Cortex of kidney (tissue), 1 donor: ENCODE measurements at places on chromosomes 5 and 9.

- no peak for DNase-seq
Observed at GRCh38 chr5:10632110-10632761, 68.4 kb downstream of the ANKRD33B start.

- DNase-seq, result no peak
Observed at GRCh38 chr5:178318893-178319292, 86.3 kb upstream of the PHYKPL start.

DNA sequence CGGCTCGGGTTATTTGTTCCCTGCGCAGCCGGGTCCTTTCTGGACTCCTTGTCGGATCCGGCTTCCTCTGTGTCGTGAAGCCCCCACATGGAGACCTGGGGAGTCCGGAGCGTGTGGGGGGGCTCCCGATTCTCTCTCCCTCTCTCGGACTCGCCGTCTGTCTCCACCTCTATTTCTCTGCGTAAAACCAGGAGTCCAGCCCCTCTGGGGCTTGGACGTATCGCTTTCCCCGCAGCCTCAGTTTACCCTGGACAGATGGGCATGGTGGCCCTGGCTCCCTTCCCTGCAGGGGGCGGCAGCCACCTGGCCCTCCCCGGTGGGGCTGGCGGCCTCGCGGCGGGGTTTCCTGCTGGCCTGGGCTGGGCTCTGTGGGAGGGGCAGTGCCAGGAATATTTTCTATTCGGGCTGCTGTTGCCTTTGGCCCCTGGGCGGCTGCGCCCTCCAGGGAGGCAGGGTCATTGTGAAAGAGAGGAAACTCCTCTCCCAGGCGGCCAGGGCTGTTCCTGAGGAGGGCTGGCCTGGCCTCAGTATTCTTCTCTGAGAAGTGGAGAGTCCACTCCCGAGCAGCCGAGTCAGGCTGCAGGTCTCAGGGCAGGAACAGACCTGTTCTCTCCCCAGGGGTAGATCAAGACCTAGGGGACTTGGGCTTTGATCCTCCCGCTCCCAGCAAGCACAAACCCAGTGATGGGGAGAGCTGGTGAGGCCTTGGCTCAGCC lies 665 bp downstream of the ASS1 start:
- no peak for DNase-seq

DNA sequence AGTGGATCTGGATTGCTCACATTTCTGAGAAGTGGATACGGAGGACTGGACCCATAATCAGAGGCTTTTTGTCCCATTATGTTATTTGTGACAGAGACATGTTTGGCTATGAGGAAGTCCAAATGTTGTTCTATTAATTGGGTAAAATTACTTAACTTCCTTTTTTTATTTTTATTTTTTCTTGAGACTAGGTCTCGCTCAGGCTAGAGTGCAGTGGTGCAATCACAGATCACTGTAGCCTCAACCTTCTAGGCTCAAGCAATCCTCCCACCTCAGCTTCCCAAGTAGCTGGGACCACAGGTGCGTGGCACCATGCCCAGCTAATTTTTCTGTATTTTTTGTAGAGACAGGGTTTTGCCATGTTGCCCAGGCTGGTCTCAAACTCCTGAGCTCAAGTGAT lies 11.9 kb upstream of the PGGT1B start:
- DNase-seq, result no peak

DNA sequence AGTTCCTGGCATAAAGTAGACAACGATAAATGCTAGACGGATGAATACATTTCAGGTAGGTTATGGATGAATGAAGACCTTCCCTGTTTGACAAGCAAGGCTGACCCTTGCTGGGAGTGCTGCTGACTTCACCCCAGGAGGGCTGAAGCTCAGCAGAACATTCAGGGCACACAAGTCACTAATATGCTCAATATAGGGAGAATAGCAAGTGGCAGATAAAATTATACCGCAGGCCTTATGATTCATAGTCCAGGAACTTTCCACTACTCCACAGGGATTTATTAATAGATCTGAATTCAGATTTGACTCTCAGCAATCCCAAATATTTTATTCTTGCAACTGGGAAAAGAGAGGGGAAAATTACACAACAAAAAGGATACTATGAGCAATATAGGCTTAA lies 38.2 kb upstream of the GRAMD2B start:
- DNase-seq, result no peak

GRCh38 chr5:6464441-6464840 lies 15.8 kb downstream of the UBE2QL1 start:
- DNase-seq, result no peak

GRCh38 chr9:121298689-121299466 lies 30.9 kb downstream of the GSN start:
- no peak for DNase-seq

DNA sequence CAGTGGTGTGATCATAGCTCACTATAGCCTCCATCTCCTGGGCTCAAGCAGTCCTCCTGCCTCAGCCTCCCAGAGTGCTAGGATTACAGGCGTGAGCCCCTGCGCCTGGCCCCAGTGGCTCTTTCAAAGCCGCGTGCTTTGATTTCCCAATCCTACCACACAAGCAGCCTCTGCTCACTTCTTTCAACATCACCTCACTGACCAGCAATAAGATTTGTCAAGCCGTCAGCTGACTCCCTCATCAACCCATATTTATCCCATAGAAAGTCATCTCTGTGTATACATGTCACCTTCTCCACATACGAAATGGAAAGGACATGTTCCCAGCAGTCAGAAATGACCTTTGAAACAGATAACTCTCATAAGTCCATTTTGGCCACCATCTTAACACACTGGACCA lies 26.0 kb downstream of the SLC31A2 start:
- DNase-seq, result no peak
